Stimulated activated CD8-positive, alpha-beta memory T cell treated with anti-CD3 and anti-CD28 coated beads, Interleukin-7, amount 100 ng/mL, for 1 hour (primary cell): ENCODE measurements at places on chromosomes 11 and 22.

DNA sequence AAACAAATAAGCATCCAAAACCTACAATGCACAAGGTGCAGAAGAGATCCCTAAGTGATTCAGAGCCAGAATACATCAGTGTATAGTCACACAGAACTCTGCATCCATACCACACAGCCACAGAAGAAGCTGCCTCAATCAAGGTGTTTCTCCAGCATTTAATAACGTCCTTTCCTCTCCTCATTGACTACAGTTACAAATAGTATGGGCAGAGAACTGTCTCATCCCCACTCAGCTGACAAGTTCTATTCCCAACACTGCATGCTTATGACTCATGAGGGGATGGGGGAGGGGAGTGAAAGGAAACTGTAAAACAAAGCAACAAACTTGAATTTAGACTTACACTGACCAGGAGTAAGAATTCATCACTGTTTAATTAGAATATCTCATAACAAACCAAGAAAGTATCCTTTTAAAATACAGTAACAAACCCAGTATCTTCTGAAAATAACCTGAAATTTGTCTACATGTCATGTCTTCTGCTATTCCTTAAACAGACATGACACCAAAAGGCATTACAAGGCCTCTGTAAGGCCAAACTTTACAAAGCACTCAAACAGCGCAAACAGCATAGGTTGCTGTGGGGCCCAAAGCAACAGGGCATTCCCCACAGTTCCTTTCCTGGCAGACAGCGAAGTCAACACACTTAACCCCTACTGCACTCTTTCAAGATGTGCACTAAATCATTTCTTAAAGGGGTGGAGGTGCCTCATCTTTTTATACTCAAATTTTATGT, 29.3 kb downstream of the CELF1 start:
- DNase-seq: no peak

- no peak for DNase-seq
Observed at GRCh38 chr11:107590460-107591377, at the start of gene ELMOD1. Gene ELMOD1, plus strand, starts transcription at chr11:107591147. Its CDS starts 27,043 bp downstream, at chr11:107618190.

- no peak for DNase-seq
Observed at GRCh38 chr11:36449561-36450096, 60.4 kb downstream of the TRAF6 start.

- DNase-seq: no peak
Observed at GRCh38 chr11:9386901-9387300, 2.4 kb downstream of the IPO7 start.

GRCh38 chr22:31347251-31348008, 1.3 kb upstream of the PATZ1 start:
- DNase-seq: peak; percentile 11

DNA sequence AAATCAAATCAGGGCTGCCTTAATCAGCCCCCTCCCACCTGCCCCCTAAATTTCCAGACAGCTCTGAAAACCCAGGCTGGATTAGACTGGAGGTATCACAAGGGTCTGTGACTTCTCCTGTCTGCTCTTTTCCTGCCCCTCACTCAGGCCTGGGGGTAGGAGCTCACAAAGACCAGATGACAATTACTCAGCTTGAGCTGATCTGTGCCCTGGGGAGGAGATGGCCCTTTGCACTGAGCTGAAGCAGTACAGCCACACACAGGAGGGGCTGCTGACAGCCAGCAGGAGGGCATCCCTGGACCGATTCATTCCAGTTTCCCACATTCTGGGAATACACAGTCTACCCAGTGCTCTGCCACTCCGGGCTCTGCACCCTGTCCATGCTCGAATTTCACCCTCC, 4.2 kb downstream of the ABCC8 start:
- no peak for DNase-seq

- DNase-seq: no peak
Observed at GRCh38 chr11:75523189-75523588, 2.6 kb downstream of the GDPD5 start.

- DNase-seq: no peak
Observed at GRCh38 chr11:23313001-23313400, 452.7 kb upstream of the CCDC179 start.

DNA sequence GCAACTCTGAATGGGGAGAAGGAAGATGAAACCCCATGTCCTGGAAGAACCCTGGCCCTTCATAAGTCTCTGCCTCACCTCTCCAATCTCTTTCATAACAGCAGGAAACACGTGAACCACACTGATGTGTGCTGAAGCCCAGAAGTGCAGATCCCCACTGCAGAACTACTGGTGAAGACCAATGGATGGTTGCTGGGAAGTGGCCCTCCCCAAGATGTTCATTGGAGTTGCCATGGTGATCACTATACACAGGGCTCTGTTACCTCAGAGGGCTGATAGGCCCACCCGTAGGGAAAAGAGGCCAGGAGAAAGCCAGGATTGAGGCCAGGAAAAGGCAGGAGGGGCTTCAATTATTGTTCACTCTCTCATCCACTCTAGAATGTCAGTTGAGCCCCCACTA, 11.6 kb downstream of the TST start:
- no peak for DNase-seq

DNA sequence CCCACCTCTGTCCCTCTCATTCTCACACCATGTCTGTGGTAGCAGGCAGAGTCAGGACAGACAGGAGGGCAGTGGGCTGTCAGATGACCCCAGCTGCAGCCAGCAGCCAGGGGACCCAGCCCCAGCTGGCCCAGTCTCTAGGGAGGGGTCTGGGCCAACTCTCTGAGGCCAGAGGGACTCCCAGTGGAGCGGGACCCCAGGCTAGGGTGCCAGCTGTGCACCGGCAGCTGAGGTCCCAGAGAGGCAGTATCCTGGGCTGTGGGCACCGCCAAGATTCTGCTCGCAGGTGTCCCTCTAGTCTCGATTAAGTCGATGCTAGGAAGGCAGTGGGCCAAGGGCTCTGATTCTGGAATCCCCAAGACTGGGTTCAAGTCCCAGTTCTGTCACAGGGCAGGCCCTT, 16.7 kb upstream of the FADD start:
- DNase-seq: no peak

- DNase-seq: no peak
Observed at GRCh38 chr11:66072081-66072480, 2.0 kb downstream of the PACS1 start.

- DNase-seq: no peak
Observed at GRCh38 chr22:36374603-36375024, 13.2 kb downstream of the MYH9 start.

- no peak for DNase-seq
Observed at GRCh38 chr11:108319541-108320145, 96.8 kb downstream of the ATM start.

GRCh38 chr11:45857961-45858474, 10.7 kb downstream of the CRY2 start:
- no peak for DNase-seq

- DNase-seq: no peak
Observed at GRCh38 chr11:83663446-83663845, 377.3 kb upstream of the CCDC90B start.

- DNase-seq: no peak
Observed at GRCh38 chr22:37329238-37330140, 47.2 kb downstream of the CYTH4 start.

- no peak for DNase-seq
Observed at GRCh38 chr11:6191742-6192141, 7.3 kb upstream of the OR52W1 start.

DNA sequence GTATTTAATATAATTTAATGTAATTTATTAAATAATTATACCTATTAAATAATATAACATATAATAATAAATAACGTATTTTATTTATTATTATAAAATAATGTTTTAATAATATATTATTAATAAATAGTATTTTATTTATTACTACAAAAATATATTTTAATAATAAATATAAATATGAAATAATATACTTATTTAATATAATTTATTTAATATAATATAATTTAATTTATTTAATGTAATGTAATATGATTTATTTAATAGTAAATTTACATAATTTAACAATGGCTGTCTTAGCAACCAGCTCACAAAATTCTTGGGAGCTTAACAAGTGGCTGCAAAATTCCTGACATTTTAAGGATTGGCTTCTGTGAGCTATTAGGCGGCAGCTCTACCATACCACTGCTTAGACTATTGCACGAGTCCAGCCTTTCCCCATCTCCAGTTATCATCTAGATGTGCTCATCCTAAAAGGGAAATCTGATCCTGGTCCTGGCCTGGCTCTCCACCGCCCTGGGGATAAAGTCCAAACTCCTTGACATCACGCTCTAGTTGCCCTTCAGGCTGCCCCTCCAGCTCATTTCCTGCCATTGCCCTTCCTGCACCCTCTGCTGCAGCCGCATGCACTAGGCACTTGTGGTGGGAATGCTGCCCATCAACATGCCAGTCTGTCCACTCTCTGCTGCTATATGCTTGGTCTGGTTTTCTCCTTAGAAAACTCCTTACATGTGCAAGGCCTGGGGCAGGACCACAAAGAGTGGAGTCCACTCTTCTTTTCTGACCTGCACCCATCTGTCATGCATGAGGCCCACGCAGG, 9.8 kb downstream of the MMP20 start:
- no peak for DNase-seq

- no peak for DNase-seq
Observed at GRCh38 chr22:47943729-47944700, 1181.6 kb downstream of the TBC1D22A start.

- no peak for DNase-seq
Observed at GRCh38 chr11:20731676-20732215, 62.4 kb downstream of the NELL1 start.

GRCh38 chr22:42026705-42027104, 28.1 kb downstream of the WBP2NL start:
- no peak for DNase-seq

DNA sequence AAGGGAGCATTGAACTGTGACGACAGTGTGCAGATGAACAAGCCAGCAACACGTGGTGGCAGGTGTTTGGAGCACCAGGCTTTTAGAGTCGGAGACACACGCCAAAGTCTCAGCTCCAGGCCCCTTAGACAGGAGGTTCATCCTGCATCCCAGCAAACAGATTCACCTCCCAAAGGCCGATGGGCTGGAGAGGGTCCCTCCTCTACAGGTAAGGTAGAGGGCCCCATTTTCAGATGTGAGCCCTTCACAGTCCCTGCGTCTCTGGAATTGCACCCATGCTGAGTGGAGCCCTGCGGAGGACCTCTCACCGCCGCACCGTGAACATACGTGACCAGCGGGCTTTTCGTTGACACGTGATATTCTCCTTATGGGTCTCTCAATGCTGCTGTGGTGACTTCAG, 109.0 kb upstream of the B3GAT1 start:
- DNase-seq: no peak

DNA sequence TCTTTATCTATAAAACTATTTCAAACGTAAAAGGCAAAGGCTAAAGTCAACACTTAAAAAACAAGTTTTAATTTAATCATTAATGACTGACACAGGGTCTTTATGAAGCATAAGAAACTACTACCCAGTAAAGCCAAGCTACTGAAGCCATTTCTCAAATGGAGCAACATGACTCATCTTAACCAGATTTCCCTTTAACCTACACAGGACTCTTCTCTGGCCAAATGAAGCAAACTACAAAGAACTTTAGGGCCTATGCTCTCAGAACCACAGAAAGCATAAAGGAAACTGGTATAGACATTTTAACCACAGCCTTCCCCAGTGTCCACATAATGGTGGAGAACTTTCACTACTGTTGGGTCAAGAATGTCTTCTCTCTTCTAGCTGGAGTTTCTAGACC, 34.7 kb downstream of the ALG9 start:
- DNase-seq: no peak

DNA sequence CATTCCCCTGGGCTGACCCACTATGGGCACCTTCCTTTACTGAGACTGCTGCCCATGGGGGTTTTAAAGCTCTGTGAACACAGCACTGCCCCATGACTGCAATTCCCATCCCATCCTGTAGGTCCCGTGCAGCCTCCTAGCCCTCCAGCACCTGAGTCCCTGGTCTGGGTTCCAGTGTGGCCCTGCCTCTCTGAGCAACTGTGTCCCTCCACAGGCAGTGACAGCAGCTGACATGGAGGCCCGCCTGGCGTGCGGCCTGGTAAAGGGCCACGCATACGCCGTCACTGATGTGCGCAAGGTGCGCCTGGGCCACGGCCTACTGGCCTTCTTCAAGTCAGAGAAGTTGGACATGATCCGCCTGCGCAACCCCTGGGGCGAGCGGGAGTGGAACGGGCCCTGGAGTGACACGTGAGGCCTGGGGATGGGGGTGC, 12.6 kb downstream of the OMP start:
- no peak for DNase-seq
